Activated CD8-positive, alpha-beta memory T cell treated with anti-CD3 and anti-CD28 coated beads for 48 hours (primary cell): ENCODE measurements at places on chromosomes 1 and 21.

DNA sequence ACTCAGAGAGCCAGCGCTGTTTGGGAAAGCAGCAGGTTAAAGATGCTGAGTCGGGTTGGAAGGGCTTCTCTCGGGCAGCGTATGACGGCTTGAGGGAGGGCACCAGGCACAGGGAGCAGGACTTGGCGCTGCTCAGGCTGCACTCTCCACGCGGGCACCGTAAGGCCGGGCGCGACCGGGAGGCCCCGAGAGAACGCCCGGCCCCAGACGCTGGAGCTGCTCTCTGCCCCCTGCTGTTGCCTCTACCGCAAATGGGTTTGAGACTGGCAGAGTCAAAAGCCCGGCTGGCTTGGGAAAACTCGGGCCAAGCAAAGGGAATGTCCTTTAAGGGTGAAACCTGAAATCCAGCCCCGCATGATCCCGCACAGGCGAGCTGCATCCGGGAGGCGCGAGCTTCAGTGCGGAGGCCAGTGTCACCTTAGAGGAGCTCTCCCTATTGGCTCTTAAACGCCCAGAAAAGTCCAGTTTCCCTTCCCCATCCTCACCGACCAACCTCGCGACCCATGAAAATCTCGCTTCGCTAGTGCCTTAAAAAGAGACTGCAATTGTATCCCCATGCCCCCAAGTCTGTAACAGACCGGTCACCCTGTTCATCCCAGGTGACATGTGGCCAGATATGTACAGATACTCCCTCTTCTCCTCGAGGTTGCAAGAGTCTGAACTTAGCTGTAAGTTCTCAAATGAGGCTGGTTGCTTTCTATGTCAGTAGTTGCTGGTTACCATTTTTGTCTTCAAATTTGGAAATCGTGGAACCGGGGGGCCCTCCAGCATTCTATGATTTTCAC lies 1.1 kb downstream of the PRRX1 start:
- DNase-seq = no peak

DNA sequence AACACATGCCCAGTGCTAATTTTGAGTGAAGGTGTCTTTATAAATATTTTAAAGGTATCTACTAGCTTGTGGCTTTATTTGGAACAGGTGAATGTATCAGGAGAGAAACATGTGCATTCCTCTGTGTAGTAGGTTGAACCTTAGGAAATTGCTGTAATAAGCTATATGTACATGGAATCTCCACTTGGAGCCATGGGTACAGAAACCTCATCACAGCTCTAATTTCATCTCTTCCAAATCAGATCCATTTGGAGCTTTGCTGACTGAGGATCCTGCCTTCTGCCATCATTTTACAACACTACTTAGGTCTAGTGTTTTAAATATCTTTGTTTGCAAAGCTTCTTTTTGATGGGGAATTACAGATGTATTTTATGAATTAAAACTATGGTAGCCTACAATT lies 2.1 kb downstream of the KCNK2 start:
- no peak for DNase-seq

GRCh38 chr1:245684571-245684970 lies 529.8 kb downstream of the KIF26B start:
- DNase-seq = no peak

DNA sequence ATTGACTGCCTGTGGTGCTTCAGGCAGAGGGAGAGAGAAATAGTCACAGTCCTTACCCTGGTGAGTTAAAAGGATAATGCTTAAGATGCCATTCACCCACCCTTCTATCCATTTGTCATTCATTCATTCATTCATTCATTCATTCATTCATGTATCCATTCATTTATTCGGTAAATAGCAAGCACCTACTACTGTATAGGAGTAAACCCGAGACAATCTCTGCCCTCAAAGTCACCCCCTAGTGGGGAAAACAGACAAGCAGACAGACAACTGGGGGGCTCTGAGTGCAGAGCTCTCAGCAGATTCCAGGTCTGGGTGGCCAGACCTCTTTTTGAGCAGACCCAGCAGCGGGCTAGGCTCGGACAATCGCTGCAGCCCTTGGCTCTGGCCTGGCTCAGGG lies 14.1 kb upstream of the ACTL8 start:
- DNase-seq = no peak

GRCh38 chr1:225881959-225882693 lies at the start of gene TMEM63A:
Gene TMEM63A (minus strand): TSS chr1:225882380. CDS start chr1:225877580, 4,800 bp downstream.
- peak; percentile 70 for DNase-seq

DNA sequence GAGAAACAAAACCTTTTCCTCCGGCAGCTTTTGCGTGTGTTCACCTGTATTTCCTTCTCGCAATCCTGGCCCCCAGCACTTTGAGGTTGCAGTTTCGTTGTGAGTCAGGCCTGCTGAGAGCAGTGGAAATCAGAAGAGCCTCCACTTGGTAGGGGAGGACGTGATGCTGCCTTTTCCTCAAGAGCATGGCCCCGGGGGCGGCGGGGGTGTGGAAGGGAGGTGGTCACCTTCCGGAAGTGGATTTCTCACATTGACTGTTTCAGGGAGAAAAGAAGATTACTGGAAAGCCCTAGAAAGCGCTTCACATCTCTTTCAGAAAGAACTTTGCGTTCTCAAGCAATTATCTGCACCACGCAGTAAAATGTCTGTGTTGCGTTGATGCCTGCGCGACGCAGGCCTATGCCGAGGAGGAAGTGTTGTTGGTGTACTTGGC lies 12.2 kb upstream of the IL10 start:
- DNase-seq = peak; percentile 69

DNA sequence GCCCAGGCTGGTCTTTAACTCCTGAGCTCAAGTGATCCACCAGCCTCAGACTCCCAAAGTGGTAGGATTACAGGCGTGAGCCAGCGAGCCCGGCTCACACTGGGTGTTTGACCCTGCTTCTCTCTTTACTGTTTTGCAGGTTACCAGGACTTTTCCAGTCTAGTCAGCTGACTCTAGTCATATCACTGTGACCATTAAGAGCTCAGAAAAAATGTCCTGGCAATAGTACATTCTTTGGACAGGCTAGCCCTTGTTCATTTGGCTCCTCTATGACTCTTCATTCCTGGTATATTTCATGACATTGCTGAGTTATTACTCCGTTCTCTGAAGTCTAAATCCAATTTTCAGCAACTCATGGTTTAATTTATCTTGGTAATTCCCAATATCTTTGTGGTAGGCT lies 8.0 kb upstream of the CA6 start:
- DNase-seq = no peak

DNA sequence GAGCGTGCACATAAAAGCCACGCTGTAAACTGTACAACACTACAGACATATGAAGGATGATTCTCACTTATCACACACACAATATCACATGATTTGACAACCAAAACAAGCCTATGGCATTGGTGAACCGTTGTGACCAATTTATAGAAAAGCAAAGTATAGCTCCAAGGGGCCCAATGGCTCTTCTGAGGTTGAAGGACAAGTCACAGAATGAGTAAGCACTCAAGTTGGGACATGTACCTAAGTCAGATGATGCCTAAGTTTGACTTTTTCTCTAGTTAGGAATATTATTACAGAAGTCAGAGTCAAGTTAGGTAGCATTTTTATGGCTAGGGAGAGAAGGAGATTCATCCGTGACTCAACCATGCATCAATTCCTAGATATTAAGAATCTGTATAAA lies 45.7 kb downstream of the PLPP3 start:
- no peak for DNase-seq

DNA sequence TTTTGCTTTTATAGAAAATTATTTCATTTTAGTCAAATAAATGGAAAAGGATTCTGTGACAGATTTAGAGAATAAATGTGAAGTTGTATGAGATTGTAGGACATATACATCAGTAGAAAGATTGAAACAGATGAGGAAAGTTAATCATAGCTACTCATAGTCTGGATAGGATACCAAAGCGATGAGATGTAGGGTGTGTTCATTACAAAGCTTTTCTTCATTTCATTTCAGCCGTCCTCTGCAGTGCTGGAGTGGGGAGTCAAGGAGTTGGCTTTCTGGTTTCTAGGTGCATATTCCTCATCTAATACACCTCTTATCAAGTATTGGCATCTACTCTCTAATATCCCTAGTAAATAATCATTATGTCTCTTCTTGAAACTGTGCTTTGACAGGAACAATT lies 149.5 kb upstream of the NEGR1 start:
- no peak for DNase-seq

DNA sequence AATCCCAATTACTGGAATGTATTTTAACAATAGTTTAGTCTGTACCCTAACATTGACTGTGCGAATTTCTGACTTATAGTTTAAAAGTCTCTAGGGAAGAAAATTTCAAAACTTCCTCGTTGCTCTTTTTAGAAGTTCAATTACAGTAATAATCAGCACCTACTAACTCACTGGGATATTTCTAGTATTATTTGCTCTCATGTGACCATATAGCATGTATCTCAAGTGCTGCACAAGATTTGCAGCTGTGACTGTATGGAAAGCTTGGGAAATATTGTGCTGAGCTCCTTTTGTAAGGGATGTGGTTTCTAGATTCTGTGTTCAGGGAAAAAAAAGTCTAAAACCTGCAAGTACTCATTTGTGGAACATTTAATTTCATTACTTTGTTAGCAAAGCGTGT lies 153.1 kb downstream of the ST6GALNAC3 start:
- DNase-seq = no peak

DNA sequence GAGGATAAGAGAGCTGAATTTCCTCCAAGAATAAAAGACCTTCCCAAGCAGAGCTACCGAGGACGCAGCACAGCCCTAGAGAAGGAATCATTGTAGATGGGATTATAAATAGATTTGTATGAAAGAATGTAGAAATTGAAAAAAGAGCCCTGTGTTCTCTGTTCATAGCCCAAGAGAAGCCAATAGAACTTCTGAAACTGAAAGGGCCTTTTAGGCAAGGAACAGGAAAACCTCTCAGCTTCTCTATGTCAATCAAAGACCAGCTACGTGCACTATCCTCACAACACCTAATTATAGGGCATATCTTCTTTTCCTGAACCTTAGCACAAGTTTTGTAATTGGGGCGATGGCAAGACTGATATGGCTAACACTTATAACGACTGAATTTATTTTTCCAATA lies 192.4 kb upstream of the RNPC3 start:
- no peak for DNase-seq

GRCh38 chr1:182968836-182969734 lies 16.1 kb upstream of the SHCBP1L start:
- DNase-seq = no peak

GRCh38 chr1:115757326-115757725 lies 11.2 kb downstream of the CASQ2 start:
- DNase-seq = no peak

DNA sequence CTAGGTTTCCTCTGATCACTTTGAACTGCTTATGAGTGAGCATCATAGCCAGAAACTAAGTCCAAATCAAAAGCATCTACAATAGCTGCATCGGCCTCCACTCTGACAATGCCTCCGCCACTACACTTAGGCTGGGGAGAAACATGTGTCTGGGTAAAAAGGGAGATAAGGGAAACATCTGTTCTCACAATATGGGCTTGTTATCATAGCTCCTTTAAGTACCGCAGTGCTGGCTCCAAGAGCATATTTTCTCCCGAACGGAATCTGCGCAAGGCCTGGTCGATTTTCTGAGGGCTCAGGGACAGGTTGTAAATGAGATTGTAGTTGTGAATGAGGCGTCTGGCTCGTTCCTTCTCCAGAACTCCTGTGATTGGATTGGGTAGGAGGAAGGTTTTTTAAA lies 63.9 kb upstream of the CYP2J2 start:
- DNase-seq = no peak

DNA sequence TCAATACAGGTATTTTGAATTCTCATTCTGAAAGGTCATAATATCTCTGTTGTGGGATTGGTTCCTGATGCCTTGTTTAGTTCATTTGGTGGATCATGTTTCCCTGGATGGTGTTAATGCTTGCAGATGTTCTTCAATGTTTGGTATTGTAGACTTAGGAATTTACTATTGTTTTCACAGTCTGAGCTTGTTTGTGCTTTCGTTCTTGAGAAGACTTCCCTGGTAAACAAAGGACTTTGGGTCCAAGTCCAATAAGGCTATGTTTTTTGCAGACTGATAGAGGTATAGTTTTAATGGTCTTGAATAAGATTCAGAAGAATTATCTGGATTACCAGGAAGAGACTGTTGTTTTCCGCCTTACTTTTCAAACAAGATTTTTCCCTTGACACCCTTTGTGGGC lies 1646.3 kb downstream of the AMY1C start:
- no peak for DNase-seq

GRCh38 chr1:916173-917075 lies 7.3 kb upstream of the SAMD11 start:
- DNase-seq = no peak

DNA sequence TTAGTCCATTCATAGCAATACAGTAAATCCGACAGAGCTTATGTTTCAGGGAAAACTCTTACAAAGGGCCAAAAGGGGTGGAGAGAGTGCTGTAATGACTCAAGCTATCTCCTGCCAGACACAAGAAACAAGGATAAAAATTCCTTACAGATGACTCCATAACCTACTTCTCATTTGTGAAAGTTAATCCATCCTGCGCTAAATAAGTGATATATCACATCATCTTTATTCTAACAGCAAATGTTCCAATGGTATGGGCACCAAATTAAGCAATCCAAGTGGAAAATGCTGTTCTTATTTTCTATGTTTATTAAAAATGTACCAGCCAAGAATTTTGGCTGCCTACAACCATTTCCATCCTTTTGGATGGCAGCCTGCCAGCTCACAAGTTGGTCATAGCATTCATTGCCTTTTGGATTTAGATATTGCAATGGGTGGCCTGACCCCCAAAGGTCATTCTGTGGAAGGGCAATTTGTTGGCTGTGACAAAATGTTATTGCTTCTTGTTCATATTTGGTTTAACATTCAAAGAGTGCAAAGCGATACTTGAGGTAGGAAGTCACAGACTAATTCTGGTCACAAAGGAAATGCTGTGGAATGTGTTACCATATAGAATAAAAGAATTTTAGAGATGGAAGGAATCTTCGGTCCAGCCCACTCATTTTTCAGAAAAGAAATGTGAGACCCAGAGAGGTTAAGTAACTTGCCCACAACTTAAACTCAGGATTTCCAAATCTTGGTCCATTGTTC lies 2.8 kb upstream of the ENAH start:
- no peak for DNase-seq

GRCh38 chr1:59707178-59707791 lies 107.5 kb upstream of the HOOK1 start:
- DNase-seq = no peak

DNA sequence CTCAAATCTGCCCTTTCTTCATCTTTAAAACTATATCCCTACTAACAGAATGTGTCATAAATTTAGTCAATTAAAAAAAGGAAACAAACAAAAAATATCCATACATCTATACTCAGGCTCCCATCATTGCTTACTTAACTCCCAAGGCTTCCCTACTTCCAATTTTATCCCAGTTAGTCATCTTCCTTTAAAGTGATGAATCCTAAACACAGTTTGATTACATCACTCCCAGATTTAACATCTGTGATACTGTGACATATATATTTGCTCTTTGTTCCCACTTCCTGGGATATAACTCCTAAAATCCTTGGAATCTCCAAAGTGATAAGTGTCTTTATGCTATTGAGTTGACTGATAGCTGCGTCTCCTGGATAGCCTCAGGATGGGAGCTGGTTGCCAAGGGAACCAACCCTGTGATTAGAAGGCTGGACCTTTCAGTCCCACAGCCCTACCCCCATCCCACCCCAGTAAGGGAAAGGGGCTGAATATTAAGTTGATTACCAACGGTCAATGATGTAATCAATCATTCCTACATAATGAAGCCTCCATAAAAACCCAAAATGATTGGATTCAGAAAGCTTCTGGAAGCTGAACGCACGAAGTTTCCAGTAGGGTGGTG lies 21.6 kb downstream of the GLMN start:
- DNase-seq = no peak
